Activated CD4-positive, alpha-beta T cell treated with anti-CD3 and anti-CD28 coated beads, Interleukin-10, Interleukin-2, amounts not matched to agents 100 ng/mL and 50 ng/mL, durations not matched to agents 16 hours and 8 hours (primary cell): ENCODE measurements at places on chromosomes 5 and 9.

DNA sequence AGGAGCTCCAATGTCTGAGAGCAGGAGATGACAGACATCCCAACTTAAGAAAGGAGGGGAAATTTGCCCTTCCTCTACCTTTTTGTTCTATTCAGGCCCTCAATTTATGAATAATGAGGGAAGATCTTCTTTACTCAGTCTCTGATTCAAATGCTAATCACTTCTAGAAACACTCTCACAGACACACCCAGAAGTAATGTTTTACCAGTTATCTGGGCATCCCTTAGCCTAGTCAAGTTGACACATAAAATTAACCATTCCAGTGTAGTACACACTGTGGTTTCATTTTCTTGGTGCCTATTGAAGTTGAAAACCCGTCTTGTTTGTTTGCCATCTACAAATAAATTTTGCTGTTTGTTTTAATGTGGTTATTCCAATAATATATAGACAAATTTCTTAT, 167.6 kb downstream of the PCSK1 start:
- DNase-seq = no peak

DNA sequence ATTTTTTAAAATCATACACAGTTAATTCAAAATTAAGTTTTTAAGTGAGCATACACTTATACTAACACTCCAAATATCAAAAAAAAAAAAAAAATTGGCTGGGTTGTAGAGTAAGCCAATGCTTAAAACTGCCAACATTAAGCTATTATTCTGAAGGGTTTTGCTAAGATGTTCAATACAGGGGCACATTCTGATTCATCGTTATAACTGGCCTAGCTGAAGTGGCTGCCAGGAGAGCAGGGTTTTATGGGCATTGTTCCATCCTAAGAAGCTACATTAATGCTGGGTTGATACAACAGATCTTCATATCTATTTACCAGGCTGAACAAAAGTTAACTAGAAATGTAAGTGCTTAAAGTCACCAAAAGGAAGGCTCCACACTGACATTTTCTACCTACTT, 13.4 kb downstream of the ELAVL2 start:
- no peak for DNase-seq

GRCh38 chr9:34457266-34458012, 931 bp downstream of the FAM219A start:
- peak; percentile 24 for DNase-seq

GRCh38 chr5:32241034-32241783, 67.1 kb upstream of the GOLPH3 start:
- no peak for DNase-seq

- DNase-seq = no peak
These were observed 69.1 kb downstream of the PPARGC1B start for GRCh38 chr5:149799119-149799623.

DNA sequence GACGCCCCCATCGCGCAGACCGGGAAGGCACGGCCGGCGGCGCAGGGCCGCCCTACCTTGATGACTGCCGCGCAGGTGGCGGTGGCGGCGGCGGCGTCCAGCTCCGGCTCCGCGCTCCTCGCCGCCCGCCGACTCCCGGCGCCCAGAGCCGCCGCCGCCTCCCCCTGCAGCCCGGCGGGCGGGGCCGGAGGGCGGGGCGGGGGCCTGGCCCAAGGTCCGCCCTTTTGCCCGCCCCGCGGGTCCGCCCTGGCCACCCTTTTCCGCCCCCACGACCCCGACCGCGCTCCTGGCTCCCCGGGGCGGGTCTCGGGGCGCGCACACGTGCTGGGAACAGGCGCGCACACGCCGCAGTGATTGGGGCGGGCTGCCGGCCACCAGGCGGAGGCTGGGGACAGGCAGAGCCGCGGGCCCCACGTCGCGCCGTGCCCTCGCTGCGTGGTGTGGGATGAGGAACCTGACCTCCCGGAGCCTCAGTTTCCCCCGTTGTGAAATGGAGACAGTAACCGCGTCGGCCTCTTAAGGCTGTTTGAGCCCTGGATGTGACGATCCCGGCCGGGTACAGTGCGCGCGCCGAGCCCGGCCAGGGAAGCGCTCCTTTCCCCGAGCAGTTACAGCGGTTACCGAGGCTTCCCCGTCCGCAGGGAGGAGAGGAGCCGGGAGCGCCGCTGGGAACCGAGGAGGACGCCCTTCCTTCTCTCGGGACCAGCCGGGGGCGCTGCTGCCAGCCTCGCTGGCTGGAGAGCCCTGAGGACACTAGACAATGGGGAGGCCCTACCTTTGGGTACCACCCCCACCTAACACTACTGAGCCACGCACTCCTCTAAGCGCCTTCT, at the start of gene CORO2A:
TSS of gene CORO2A (minus strand) at position 135 of the 833 bp plus-strand sequence. CDS start 34,977 bp downstream, outside the sequence.
- peak; percentile 70 for DNase-seq

GRCh38 chr9:91837981-91838731, 111.9 kb downstream of the ROR2 start:
- DNase-seq = no peak

DNA sequence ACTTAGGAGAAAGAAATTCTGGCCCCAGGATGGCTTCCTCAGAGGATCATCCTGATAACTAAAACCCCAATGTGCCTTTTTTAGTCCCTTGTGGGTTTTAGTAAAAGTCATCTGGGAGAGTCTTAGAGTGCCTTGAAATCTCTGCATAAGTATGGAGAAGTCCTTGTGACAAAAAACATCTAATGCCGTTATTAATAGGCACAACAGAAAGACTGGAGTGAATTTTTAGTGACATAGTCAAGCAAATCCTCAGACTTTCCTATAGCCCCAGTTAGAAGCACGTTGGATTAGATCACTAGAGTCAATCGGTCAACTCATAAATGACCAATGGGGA, 108.2 kb upstream of the MPDZ start:
- no peak for DNase-seq

DNA sequence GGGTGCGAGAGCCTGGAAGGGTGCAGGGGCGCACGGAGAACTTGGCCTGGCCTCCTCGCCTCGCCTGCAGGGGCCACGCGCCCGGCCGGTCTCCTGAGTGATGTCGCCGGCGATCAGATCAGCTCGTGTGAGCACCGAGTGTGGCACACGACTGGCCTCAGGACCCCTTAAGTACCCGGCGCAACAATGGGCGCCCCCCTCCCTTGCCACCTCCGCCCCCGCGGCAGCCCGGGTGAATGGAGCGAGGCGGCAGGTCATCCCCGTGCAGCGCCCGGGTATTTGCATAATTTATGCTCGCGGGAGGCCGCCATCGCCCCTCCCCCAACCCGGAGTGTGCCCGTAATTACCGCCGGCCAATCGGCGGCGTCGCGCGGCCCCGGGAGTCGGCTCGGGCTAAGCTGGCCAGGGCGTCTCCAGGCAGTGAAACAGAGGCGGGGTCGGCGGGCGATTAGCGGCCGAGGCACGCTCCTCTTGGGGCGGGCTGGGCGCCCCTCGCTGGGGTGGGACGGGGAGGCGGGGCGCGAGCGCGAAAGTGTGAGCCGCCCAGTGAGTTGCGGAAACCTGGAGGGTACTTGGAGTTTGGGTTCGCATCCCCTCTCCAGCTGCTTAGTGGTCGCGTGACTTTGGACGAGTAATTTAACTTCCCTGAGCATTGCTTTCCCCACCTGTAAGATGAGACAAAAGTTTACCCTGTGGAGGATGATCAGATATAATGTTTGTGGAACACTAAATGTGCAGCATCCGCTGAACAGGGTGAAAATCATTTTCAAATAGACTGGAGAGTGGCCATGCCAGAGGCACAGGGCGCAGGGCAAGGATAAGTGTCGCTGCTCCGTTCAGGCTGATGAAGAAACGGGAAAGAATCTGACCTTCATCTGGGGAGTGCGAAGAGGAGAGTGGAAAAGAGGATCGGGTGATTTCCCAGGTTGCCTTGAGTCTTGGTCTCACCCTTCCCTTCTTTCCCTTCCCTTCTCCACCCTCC, at the start of gene NEUROG1:
TSS of gene NEUROG1 (minus strand) at position 145 of the 982 bp plus-strand sequence. CDS start 274 bp downstream, outside the sequence.
- DNase-seq = no peak

DNA sequence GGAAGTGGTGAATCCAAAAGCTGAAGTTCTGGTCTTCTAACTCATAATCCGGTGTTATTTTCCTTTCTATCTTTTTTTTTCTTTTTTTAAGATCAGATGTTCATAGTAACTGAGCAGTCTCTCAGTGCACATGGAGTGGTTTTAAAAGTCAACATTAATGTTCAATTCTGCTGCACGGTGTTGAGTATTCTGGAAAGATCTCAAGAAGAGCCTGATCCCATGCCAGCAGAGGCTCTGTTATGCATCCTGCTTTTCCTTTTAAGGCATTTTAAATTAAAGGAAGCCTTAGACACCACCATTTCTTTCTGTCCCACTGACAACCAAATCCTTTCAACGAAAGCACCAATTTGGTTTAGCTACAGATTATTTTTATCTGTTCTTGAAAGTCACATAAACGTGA, 33.4 kb downstream of the SEMA5A start:
- no peak for DNase-seq

DNA sequence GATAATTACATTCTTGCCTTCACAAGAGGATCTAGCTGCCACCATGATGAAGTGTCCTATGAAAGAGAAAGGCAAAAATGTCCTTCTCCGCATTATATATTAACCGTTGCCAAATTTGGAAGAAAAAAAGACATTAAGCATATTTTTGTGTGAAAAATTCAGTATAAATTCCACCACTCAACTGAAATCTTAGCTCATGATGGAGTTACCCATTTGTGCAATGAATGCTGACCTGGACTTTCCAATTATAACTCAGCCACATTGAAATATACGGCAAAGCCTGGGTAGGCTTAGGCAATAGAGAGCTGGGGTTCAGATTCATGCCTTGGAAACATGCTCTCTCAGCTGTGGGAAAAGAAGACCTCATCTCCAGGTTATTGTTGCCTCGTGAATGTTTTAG, 71.3 kb upstream of the VCAN start:
- DNase-seq = no peak

GRCh38 chr9:2060424-2060823, 45.3 kb downstream of the SMARCA2 start:
- no peak for DNase-seq

- no peak for DNase-seq
These were observed 76.7 kb downstream of the LURAP1L start for GRCh38 chr9:12851341-12852090.

- no peak for DNase-seq
These were observed 3.0 kb downstream of the ACTL7A start for GRCh38 chr9:108865037-108865436.

DNA sequence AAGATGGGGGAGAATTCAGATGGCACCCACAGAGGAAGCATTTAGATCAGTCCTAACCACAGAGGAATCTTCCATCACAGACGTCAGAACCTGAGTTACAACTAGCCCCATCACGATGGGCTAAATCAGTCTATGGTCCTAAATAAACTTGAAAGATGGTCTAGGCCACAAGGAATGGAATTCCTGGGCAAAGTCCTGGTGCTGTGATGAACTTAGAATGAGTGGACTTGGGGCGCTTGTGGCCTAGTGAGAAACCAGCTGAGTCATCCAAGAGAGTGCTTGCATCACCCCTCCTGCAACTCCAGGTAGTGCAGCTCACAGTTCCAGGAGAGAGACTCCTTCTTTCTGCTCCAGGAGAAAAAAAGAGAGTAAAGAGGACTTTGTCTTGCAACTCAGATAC, 722.9 kb upstream of the RGMB start:
- no peak for DNase-seq

GRCh38 chr5:36665628-36666027, 59.2 kb downstream of the SLC1A3 start:
- DNase-seq = no peak

DNA sequence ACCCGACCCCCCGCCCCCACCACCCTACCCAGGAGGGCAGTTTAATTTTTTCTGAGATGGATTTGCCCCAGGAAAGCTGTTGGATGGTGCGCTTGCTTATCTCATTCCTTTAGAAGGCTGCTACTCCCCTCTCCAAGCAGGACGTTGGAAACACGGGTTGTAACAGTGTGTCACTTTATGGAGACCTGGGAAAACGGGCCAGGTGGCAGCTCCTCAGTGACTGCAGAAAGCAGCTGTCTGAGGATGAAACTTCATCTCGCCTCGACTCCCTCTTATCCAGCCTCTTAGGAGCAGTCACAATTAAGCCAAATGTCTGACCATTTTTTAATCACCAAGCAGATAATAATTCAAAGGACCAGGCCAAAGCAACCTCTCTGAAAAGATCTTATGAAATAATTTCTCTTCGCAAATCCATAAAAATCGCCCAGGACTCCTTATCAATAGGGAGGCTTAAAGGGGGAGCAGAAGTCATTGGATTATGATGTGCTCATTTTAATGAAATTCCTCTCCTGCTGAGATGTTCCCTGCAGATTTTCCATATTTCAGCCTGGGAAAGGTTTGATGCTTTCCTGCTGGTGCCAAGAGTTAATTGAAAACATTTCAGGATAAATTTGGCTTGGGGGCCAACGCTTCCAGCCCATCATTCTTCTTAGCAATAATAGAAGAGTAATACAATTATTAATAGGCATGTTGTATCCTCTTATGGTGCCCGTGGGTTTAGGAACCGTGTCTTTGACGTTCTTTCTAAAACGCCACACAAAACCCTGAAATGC, 26.0 kb downstream of the GAS1 start:
- no peak for DNase-seq

GRCh38 chr9:128735373-128735772, 11.4 kb upstream of the ZDHHC12 start:
- DNase-seq = no peak

GRCh38 chr5:33631786-33632185, 191.0 kb downstream of the TARS1 start:
- DNase-seq = no peak

DNA sequence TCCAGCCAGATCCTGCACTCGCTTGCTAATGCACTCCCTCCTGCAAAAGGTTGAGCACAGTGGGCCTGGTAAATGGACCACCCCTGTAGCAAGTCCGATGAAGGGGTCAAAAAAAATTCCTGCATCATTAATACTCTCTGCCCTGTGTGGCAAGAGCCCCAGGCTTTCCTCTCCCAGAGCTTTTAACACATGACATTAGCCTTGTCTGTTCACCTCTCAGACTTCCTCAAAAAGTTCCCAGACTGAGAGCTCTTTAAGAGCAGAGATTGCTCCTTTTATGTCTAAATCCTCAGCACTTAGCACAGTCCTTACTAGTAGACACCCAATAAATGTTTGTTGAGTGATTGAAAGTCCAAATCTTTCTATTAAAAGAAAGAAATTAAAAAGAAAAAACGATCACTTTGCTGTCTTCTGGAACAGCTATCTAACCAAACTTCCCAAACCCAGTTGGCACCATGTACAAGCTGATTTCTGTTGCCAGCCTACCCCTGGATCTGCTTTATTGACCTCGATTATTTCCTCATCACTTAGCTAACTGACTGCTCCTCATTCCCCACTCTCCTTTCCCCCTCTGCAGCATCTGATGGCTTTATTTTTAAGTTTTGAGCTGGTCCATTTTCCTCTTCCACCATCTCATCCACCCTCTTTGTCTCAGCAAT, 209.8 kb downstream of the ENC1 start:
- DNase-seq = no peak

GRCh38 chr5:137613554-137614265, 114.6 kb upstream of the SPOCK1 start:
- peak; percentile 2 for DNase-seq

DNA sequence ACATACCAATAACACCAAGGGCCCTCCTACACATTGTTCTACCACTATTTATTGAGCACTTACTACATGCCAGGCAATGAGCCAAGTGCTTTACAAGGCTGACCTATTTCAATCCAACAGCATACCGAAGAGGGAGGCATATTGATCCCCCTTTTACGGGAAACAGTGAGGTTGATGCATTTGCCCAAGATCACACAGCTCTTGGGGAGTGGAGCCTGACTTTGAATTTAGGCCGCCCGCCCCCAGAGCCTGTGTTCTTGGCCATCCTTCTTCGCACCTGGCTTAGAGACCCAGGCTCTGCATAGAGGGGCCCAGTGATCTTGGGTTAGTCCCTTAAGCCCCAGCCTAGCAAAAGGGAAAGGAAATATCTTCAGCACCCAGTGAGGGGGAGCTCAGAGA, 158.1 kb upstream of the IER5L start:
- no peak for DNase-seq

GRCh38 chr9:110114086-110114858, 93.7 kb downstream of the C9orf152 start:
- DNase-seq = no peak
